Fibroblast of gingiva (primary cell): ENCODE measurements at places on chromosomes 1 and 21.
A peak's percentile ranks its signal among the peaks of the same experiment; 100 is the strongest.

- DNase-seq = no peak
Measured at GRCh38 chr1:76625886-76626678, 241.2 kb upstream of the ST6GALNAC5 start.

DNA sequence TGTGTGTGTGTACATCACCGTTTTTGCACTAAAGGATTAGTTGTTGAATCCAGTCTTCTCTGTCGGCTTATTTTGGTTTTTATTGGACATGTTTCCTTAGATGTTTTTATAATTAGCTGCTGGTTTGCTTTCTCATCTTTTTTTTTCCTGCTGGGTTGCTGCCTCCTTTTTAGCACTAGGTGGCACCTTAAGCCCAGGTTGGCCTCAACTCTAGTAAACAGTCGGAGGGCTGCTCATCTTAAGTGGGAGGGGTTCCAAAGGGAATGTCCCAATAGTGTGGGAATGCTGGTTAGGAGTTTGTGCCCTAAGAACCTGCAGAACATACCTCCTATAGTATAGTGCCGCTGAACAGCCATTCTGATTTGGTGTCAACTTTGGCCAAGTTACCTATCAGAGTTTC, 570.1 kb upstream of the CXADR start:
- DNase-seq = peak; percentile 14

- DNase-seq = no peak
Measured at GRCh38 chr21:46119637-46120271, 21.8 kb downstream of the COL6A2 start.

- peak; percentile 64 for DNase-seq
Measured at GRCh38 chr1:161379071-161379470, 11.4 kb upstream of the CFAP126 start.

GRCh38 chr1:218339267-218339831, 5.8 kb upstream of the TGFB2 start:
- DNase-seq = peak; percentile 32

DNA sequence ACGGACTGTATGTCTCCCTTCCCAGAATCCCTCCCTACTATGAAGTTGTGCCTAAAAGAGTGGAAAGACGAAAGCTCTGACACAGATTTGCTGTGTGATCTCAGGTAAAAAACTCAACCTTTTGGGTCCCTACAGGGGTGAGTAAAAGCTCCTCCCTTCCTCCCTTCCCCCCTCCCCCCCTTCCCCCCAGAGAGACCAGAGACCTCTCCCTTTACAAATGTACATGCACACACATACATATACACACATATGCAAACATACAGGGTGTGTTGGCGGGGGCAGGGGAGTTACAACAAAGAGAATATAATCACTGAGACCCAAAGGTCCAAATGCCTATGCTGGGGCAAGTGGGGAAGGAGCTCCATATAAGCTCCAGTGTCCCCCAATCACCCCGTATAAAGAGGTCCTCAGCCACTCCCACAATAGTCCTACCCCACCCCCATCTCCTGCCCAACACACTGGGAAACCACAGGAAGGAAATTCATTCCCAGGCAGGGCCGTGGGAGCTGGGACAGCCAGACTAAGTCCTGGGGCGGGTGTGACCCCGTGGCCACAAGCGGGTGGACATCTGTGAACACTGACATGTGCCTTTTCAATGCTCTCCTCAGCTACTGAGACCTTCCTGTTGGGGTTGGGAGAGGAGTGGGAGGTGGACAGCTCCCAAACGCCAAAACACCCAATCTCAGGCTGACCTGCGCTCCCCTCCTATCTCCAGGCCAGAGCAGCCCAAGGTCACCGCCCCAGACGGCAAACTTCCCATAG, 2.0 kb downstream of the MEF2D start:
- no peak for DNase-seq

- peak; percentile 50 for DNase-seq
Measured at GRCh38 chr1:208829595-208829994, 585.4 kb upstream of the PLXNA2 start.
